GDM1 (cell line): ENCODE measurements at places on chromosomes 2 and 18.

- DNase-seq, result no peak
These were observed 5.4 kb upstream of the NCKAP5 start for GRCh38 chr2:133573491-133574162.

GRCh38 chr18:72325307-72325706 is 218.8 kb downstream of the CBLN2 start:
- DNase-seq, result no peak

DNA sequence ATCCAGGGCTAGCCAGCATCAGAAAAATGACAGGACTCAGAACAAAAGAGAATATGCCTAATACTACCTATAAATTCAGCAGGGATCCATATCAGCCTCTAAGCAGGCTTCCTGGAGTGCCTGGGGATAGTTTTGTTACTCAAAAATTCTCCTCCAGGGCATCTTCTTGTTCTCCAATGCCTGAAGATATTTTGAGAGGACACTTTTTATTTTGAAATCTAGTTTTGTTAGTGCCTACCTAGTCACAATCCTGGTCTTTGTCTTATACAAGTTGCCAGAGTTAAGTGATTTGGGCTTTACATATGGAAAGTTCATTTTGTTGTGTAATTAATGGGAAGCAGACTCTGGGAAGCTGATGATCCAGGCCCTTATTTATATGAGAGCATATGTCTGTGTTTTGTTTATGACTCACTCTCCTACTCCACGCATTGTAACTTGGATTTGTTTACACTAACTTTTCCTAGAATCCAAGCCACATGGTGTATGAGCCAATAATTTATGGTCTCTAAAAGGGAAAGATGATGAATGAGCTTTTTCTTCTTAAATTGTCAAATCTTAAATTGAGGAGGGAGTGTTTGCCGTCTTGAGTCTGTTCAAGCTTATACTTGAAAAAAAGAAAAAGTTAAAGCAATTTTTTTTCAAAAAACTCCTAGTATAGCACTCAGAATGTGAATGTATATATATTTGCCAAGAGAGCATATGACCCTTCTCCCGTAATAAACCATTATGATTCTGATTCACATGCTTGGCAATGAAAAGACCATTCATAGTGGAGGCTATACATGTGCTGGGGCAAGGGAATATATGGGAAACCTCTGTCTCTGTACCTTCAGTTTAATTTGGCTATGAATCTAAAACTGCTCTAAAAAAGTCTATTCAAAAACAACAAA is 370.3 kb downstream of the SETBP1 start:
- DNase-seq, result no peak

DNA sequence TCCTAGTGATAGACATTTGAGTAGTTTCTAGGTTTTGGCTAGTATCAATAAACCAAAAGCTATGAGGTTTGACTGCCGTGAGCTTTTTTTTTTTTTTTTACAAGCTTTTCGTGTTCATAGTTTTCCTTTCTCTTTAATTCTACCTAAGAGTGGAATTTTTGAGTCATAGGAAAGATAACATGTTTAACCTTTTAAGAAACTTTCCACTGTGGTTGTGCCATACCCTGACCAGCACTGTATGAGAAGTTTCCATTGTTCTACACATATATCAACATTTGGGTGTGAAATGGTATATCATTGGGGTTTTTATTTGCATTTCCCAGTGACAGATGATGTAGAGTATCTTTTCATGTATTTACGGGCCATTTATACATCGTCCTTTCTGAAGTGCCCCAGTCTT is 31.7 kb downstream of the UBE2F start:
- no peak for DNase-seq

DNA sequence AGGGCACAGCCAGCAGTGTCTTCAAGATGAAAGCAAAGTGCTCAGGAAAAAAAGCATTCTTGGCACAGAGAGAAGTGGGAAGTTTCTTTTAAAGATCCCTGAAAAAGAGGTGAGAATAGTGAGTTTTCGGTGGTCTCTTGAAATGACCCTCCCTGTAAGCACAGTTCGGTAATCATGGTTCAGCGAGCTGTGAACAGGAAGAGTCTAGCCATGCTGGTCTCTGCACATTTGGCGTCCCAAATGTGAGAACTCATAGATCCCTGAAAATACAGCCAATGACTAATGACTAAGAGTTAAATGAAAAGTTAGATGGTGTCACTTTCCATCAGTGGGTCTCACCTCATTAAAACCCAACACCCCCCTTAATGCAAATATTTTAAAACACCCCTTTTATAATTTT is 3.4 kb downstream of the IL1R1 start:
- DNase-seq, result no peak

DNA sequence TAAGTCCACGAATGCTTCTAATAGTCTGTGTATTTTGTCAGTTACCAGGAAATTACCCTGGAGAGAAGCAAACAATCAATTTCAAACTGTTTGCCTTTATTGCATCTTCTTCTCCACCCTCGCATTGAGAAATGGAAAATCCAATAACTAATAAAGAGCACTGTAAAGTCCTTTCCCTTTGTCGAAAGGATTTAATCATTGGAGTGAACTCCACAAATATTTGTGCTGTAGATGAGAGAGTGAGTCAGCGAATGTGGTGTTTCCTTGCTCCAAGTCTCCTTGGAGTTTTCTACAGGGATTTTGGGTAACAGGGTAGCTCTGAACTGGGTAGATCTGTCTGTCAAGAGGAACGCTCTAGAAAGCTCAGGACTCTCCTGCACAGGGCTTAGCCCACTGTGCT is 240.2 kb downstream of the KCNS3 start:
- DNase-seq, result no peak

- no peak for DNase-seq
These were observed 351.5 kb downstream of the TXNL1 start for GRCh38 chr18:56286775-56287325.

GRCh38 chr2:206869824-206870495 is 69.4 kb upstream of the CPO start:
- DNase-seq, result no peak

GRCh38 chr2:240045098-240045497 is 8.2 kb downstream of the OR6B3 start:
- DNase-seq, result no peak

DNA sequence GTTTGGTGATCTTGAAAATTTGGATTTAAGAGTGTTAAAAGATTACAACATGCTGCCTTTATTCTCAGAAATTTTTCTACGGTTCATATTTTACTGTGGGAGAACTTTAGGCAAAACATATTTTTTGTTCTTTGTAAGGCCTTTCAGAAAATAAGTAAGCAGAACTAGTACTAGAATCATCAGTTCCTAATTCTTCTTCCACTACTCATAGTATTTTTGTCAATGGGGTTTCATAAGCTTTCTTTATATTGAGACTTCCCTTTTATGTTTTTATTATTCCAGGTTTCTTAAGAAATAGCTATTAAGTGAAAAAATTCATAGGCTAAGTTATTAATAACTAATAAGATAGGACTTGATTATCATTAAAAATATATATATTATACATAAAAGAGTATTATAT is 12.4 kb downstream of the UGGT1 start:
- no peak for DNase-seq

GRCh38 chr2:71561441-71562267 is 108.3 kb downstream of the DYSF start:
- DNase-seq, result no peak

DNA sequence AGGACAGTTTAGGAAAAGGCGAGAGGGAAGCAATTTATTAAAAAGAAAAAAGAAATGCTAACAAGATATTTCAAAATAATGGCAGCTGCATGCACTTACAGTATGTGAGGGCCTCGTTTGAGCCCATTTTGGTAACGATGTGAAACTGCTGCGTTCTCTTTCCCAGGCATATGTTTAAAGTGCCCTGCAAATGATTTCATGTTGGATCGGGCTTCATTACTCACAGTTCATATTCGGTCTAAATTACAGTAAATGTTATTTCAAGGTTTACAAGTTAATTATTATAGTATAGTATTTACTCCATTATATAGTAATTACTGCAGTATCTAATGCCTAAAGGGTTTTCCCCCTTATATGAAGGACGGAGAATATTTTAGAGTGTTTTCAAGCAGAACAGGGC is 679.1 kb downstream of the BCL11A start:
- no peak for DNase-seq

DNA sequence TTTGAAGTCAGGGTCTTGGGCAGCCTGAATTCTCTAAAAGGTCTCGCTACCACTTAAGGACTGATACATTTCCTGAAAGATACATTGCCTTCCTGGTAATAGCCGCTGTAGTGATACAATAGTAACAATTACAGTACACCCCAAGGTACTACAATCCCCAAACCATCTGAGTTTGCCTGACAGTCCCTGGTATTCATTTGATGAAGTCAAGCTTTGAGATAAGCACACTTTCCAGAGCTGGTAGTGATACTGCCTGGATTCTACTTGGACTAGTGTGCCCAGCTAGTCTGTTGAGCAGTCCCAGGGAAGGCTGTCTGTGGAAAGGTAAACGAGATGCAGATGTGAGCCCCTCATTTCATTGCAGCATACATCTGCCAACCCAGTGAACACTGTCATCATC is 24.4 kb upstream of the ITGB6 start:
- DNase-seq, result no peak

GRCh38 chr18:36355511-36355910 is 58.0 kb downstream of the FHOD3 start:
- no peak for DNase-seq

DNA sequence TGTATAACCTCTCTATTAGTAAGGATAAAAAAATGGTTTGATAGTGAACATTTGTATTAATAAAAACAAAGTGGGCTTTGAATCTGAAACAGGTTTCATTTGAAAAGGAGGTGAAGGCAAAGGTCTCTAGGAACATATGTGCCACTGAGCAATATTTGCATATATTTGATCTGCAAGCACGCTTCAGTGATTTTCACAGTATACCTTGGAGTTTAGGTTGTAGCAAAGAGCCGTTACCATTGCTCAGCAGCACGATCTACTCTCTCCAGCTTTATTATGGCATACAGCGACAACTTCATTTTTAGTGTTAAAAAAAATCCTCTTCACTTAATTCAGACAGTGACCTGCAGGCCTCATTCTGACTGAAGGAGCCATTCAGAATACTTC is 75.8 kb upstream of the ZEB2 start:
- DNase-seq, result no peak

- peak; percentile 19 for DNase-seq
These were observed 186.8 kb downstream of the ZNF521 start for GRCh38 chr18:25164848-25165811.

DNA sequence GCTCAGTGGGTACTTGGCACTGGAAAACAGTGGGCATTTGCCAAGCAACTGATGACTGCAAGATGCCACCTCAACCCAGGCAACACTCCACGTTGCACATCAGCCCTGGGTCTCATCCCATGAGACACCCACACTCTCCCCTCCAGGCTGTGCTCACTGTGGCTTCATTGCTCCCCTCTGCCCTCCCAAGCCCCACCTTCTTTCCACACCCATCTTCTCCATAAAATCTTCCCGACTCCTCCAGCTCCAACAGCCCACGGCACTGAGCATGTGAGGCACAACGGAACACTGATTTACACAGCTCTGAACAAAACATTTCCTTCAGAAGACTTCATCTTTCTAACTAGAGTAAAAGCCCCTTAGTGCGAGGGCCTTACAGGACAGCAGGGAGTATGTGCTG is 117.8 kb upstream of the ACAA2 start:
- DNase-seq, result no peak

GRCh38 chr2:127053731-127054603 is 53.0 kb downstream of the BIN1 start:
- DNase-seq, result no peak

- DNase-seq, result no peak
These were observed 86.7 kb upstream of the RANBP2 start for GRCh38 chr2:108632332-108633160.

- DNase-seq, result no peak
These were observed 160.4 kb downstream of the GULP1 start for GRCh38 chr2:188452084-188452483.

DNA sequence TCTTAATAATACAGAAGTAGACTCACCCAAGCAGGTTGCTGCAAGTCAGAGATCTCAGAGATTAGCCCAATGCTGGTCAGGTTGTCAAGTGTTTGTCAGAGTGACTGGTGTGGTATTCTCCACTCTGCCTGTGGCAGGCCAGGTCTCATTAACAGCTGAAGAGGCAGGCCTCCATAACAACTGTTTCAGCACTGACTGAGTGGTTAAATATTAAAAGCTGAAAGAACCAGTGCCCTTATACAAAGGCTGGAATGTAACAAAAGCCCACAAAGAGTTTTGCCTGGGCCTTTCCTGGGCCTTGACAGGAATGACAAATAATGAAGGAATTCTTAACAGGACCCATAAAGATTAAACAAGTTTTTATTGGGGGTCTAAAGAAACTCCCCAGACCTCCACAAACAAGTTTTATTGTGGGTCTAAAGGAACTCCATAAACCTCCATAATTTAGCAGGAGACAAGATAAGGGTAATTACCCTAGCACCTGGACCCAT is 26.8 kb downstream of the SULT1C2 start:
- DNase-seq, result no peak

GRCh38 chr2:73114273-73114867 is 1.6 kb upstream of the RAB11FIP5 start:
- DNase-seq, result no peak

- DNase-seq, result peak; percentile 49
These were observed 1010.8 kb upstream of the CELF4 start for GRCh38 chr18:38576349-38576748.

DNA sequence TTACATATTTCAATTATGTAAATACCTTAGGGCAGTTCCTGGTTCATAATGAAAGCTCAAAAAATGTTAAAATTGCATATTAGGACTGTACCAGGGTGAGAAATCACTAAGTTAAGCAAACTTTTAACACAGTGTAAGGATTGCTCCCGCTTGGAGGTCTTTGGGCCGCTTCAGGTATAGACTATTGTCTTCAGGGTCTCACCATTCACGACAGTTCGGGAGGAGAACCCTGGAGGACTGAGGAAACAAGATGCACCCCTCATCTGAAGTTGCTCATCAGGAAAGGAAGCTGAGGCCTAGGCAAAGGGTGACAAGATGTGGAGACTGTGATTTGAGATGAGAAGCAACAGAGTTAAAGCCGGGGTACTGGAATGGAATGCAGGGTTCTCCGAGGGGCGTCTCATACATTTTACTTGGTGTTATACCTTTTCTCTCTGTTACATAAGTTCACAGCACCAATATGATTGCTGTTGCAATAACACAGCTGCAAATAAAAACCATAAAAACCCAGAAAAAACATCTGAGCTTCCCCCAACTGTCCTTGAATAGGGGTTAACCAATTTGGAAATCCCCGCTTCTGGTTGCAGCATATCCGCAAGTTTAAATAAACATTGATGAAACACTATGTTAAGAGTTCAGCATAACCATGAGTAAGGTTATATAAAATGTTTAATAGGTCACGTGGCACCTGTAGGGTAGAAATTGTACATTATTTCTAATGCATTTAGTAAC is 40.1 kb downstream of the FBXO48 start:
- no peak for DNase-seq

- DNase-seq, result no peak
These were observed 4.5 kb downstream of the NOL4 start for GRCh38 chr18:34220081-34220815.
